Osteoblast (primary cell): ENCODE measurements at places on chromosomes 12 and 14.
A peak's percentile ranks its signal among the peaks of the same experiment; 100 is the strongest.

DNA sequence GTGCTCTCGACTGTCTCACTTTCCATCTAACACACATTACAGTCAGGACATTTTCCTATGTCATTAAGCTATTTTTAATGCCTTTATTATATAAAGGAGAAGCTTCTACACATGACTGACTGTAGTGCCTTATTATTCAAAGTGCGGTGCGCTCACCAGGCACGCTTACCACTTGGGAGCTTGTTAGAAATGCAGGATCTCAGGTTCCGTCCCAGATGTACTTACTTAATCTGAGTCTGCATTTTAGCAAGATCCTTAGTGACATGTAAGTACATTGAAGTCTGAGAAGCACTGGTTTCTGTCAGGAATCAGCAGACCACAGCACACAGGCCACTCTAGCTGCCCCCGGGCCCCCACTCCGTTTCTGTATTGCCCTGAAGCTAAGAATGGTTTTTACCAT lies 44.7 kb upstream of the MDM1 start:
- DNase-seq: no peak

DNA sequence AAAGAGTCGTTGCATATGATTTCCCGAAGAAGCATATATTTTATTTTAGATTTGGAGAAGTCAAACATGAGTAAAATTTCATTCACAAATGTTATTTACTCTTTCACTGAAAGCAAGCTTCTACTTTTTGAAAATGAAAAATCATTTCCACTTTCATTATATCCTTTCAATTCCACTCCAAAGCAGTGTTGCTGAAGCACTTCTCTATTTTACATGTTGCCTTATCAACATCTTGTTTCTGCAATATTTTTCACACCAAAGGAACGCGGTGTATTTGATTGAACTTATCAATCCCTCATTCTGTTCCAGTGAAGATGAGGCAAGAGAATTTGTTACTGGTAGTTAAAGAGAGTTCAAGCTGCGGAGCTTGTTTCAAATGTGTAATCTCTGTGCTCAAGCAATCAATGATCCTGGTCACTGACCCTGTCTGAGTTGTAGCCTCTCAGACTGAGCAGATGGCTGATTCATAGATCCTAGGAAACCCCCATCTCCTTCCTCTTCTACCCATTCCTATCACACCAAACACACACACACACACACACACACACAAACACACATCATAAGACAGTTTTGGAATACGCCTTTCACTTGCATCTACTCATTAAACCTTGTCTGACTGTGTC lies 236.2 kb upstream of the FLRT2 start:
- no peak for DNase-seq

GRCh38 chr12:80269803-80270552 lies 170.6 kb downstream of the OTOGL start:
- no peak for DNase-seq

- DNase-seq: no peak
Measured at GRCh38 chr14:22821193-22822015, 6.2 kb upstream of the SLC7A7 start.

- DNase-seq: no peak
Measured at GRCh38 chr14:64958743-64959142, 13.4 kb downstream of the RAB15 start.

GRCh38 chr12:45518291-45519235 lies 210.9 kb upstream of the ARID2 start:
- peak; percentile 62 for DNase-seq

DNA sequence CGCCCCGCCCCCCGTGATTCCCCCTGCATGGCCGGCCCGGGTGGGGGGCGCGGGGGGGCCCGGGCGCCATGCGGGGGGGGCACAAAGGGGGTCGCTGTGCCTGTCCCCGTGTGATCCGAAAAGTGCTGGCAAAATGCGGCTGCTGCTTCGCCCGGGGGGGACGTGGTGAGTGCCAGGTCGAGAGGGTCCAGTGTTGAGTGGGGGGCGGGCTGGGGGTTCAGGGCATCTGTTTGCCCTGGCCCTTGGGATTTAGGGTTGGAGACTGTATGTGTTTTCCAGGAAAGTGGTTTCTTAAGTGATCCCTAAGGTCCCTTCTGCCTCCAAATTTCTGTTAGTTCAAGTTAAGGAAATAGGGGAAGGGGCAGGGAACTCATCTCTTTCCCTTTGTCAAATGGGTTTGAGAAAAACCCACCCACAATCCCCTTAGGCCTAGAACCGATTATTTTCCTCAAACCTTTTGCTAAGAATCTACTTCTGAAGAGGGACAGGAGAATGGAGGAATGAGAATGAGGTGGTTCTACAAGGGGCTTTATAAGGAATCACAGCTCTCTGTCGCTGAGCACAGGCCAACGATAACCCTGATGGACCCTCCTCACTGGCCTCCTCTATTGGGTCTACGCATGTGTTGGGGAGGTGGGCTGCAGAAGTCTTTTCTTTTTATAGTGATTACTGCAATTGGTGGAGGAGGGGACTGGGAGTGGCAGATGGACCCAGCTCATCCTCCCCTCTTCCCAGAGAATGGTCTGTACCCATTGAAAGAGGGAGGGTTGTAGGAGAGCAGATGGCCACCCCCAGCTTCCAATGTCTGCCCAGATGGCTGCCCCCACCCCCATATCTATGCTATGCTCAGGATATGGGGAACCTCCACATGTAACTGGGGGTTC lies 834 bp downstream of the ARHGEF25 start:
- DNase-seq: peak; percentile 88

DNA sequence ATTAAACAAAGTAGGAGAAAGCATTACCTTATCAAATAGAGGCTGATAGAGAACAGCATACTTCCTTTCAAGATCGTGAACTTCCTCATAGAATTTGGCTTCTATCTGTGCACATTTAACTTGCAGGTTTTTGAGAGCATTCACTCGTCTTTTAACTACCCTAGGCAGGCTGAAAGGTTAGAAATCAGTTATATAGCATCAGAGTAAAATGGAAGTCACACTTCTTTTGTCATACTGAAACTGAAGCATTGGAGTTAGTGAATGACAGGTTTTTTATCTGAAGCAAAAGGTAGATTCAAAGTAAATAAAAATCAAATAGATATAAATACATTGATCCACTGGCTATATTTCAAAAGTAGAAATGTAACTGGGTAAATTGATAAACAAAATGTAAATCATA lies 24.4 kb downstream of the NAP1L1 start:
- no peak for DNase-seq

- peak; percentile 96 for DNase-seq
Measured at GRCh38 chr12:6333566-6333965, 8.3 kb downstream of the TNFRSF1A start.

DNA sequence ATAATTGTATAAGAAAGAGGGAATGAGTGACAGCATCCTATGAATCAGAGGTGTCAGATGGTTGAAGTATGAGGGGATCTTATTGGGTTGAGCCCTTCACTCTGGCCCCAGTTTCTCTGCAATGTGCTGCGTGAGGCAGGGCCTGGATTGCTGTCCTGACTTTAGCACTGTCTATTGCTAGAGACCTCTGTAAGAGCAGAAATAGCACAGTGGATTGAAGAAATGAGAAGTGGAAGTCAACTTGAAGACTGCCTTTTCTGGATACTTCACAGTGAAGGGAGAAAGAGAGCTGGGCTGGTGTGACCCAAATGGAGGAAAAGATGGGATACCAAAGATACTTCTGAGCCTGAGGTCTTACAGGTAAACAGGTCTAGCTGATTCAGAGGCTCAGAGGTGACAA lies 5.8 kb downstream of the ASCL4 start:
- no peak for DNase-seq

- DNase-seq: peak; percentile 89
Measured at GRCh38 chr14:99479906-99480869, at the start of gene SETD3. Gene SETD3, minus strand, starts transcription at chr14:99480859. Its CDS starts 15,054 bp downstream, at chr14:99465805.

DNA sequence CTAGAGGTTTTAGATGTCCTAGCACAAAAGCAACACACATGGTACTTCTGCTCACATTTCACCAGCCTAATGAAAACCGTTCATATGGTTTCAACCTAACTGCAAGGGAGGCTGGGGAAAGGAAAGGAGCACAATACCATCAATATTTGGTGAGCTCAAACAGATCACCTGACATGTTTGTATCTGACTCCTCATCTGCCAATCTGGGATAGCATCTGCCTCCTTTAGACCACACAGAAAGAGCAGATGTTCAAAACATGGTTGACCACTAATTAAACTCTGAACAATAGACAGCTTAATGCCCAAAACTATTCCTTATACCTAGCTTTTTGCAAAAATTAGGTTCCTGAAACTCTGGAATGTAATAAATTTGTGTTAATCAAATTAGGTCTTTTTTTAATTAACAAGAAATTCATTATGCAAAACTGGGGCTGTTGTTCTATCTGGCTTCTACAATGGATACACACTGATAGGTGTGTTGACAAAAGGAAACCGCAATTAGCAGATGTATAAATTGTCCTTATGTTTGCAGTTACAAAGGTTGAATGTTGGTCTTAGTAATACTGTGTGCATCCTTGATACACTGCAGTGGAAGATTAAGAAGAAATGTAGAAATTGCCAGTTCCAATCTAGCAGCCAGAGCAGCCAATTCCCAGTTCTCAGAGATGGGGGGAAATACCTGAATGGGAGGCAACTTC lies 89.3 kb downstream of the DUSP6 start:
- no peak for DNase-seq

GRCh38 chr12:56477521-56478225 lies 9.3 kb downstream of the SPRYD4 start:
- no peak for DNase-seq

DNA sequence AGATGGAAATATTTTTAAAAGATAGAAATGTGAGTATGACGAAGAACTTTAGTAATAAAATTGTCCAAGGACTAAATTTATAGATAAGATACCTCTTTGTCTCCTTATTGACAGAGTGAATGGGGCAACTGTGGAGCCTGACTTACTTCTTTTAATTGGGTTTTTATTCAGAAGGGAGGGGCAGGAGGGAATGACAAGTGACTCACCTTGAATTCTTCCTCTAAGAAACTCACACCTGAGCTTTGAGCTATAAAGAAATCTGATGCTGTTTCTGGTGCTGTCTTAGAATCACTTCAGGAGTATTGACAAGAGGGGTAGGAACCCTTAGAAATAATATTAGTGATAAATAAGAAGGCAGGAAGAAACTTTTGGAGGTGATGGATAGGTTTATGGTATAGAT lies 951 bp downstream of the NR1H4 start:
- DNase-seq: no peak

DNA sequence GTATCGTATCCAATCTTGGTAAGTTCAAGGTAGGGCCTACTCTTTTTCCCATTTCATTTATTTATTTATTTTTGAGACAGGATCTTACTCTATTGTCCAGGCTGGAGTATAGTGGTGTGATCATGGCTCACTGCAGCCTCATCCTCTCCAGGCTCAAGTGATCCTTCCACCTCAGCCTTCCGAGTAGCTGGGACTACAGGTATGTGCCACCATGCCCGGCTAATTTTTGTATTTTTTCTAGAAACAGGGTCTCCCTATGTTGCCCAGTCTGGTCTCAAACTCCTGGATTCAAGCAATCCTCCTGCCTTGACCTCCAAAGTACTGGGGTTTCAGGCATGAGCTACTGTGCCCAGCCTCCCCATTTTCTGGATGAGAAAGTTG lies 57.2 kb downstream of the CLMN start:
- no peak for DNase-seq

- peak; percentile 89 for DNase-seq
Measured at GRCh38 chr14:70981000-70981952, 74.0 kb downstream of the PCNX1 start.

DNA sequence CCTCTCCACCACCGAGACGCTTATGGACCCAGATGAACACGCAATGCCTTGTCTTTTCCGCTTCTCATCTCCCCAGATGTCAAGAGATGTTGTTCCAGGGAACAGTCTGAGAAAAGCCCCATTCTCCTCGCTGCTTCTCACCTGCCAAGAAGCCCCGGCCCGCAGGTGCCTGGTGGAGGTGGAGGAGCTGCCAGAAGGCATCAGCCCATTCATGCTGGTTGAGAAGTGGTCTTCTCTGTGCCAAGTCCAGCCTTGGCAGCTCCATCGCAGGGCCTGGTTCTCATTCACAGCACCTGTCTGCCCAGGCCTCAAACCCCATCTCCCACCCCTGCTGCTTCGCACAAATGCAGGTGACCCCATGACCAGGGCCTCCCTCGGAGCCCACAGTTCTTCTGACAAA lies 42.3 kb upstream of the TMEM263 start:
- no peak for DNase-seq

- DNase-seq: peak; percentile 42
Measured at GRCh38 chr12:109452489-109452888, 24.6 kb downstream of the KCTD10 start.

GRCh38 chr14:34046799-34047520 lies 96.1 kb upstream of the EGLN3 start:
- no peak for DNase-seq

DNA sequence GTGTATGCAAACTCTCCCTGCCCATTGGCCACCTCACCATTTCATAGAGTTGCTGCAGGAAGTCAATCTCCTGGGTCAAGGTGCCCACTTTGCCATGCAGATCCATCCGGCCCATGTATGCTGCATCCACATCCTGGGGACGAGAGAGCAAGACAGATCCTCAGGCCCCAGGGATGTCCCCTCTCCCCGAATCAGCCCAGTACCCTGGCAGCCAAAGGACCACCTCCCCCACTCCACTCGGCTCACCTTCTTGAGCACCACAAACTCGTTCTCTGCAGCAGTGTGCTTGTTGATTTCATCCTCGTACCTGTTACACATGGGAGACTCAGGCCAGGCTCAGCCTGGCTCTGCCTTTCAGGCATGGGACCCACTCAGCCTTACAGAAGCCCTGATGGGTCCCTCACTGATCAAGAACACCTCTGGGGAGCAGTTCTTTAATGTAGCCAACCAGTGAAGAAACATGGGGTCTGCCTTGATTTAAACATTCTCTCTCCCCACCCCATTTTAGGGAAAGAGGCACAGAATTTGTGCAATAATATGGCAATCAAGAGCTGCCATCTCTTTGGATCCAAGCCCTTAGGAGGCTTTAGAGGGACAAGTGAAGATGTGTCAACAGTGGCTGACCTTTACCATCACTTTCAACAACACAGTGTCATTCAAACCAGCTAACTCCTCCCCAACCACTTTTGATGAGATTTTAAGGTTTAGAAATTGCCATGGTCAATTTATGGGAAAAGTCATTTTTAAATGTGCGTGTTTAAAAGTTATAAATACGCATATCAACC lies 3.9 kb downstream of the KRT79 start:
- DNase-seq: peak; percentile 49

DNA sequence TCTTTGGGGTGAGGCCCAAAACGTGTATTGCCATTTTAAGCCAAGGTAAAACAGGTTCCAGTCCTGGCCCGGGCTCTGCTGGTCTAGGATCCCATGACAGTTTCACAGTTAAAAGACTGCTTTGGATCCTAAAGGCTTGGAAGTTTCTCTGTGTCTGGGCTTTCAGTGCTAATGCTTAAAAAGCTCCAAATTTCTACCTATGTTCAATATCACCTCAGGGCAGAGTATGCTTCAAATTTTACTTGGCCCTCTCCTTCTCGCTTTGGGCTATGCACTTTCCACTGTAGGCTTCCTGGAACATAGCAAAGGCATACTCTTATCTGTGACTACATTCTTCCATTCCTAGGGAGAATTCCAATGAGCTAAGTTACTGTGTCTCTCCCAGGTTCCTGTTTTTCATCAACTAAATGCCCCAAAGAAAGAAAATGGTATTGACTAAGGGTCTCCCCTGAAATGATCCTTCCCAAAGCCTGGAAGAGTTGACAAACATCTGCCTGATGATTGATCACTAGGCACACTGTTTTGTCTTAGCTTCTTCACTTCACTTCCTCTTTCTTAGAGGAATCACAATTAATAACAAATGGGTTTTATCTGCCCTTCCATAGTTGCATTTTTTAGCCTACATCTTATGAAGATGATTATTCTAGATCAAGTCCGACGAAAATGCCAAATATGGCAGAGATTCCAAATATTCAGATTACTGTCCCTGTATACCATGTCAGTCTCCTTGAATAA lies 79.4 kb downstream of the TMTC2 start:
- DNase-seq: no peak
